Activated T-helper 1 cell treated with Interleukin-2 at 50 U/mL for 16 hours (primary cell): ENCODE measurements at places on chromosomes 3 and 15.

DNA sequence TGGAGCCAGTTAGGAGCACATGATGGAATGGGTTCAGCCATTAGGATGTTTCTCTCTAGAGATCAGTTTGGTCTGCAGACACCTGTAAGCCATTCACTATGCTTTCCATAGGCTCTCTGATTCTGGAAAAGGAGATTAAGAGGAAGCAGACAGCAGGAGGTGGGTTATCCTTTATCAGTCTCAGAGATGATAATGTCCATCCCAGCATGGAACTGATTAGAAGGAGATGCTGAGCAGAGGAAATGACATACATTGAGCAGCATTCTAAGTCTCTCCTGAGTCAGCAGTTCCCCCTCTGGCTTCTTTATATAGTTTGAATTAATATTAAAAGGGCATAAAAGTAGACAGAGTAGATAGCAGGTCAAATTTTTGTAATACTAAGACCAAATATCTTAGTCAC lies 591.1 kb downstream of the GBE1 start:
- DNase-seq: no peak

GRCh38 chr3:64111872-64112271 lies 88.6 kb upstream of the PSMD6 start:
- DNase-seq: no peak

DNA sequence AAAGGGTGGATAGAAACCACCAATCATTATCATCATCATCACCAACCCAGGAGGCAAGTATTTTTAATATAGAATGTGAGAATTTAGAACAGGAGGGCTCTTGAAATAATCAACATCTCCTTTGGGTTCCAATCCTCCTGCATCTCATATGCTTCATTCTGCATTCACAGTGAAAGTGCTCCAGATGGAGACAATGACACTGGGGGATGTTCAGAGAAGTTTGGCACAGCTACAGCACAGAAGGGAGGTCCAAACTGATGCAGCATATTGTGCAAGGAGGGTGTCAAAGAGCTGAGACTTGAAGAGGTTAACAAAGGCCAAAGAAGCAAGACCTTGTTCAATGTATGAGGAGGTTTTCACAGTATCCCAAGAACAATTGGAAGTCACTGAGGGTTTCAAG lies 767.1 kb downstream of the NTRK3 start:
- DNase-seq: no peak

DNA sequence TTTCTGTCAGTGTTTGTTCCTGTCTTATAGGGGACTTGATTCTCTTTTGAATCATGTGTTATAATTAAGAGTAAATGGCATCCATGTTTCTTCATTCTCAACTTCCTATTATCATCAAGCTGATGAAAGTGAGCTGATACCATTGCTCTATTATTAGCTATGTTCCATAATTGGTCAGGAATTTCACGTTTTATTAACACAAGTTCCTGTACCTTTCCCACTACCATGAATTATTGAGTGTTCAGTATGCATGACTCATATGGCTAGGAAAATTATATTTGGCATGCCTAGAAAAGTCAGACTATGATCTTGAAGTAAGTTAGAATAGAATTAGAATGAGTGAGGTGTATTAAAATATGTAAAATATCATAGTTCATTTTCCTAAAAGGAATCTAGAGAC lies 278.9 kb upstream of the LRRC3B start:
- no peak for DNase-seq

DNA sequence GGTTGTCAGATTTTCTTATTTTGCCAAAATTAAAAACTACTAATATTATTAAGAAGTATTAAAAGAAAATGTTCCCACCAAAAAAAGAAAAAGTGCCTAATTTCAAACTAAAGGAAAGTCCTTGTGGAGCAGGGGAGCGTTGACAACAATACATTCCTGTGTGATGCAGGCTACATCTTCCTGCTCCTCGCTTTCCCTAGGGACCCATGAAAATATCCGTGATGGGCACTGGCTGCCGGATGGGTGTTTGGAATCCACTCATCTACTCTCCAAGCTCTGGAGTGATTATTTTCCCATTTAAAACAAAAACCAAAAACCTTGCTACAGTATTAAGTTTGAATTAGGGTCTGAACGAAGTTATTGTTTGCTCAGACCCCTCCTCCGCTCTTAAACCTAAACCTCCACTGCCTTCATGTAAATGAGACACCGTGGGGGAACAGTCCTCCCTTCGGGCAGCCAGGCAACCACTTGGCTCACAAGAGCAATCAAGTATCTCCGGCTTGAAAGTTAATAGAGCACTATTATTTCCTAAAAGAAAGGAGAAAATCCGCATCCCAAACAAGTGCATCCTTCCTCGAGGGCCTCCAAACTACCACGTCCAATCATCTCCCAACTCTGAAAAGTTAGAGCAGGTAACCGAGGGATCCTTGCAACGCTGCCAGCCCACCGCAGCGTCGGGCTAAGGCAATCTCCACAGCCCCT lies 1.5 kb downstream of the ITGB5 start:
- no peak for DNase-seq
